HFFc6 (cell line): ENCODE measurements at places on chromosomes 2 and 18.
A peak's percentile ranks its signal among the peaks of the same experiment; 100 is the strongest.

DNA sequence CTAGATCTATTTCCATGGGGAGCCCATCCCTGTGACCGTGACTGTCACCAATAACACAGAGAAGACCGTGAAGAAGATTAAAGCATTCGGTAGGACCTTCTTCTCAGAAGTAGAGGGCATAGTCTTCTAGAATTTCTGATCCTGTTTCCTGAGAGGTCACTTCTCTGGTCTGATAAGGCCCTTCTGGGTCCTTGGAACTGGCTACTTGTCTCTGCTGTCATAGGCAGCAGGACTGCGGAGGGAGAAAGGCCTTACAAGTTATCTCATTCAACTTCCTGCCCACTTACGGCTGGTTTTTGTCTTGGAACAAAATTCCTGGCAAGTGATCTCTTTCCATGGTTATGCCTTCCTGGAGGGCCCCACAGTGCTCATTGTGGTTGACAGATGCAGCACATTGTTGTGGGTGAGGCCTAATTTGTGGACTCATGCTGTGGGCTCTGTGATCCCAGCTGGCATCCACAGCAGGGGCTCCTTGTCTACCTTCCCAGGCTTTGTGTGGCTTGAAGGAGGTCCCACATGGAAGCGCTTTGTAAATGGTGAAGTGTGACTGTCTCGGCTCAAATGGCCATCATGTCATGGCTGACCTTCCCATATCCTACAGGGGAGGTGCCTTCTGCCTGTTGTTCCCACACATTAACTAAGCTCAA lies 22.0 kb downstream of the SAG start:
- no peak for DNase-seq

DNA sequence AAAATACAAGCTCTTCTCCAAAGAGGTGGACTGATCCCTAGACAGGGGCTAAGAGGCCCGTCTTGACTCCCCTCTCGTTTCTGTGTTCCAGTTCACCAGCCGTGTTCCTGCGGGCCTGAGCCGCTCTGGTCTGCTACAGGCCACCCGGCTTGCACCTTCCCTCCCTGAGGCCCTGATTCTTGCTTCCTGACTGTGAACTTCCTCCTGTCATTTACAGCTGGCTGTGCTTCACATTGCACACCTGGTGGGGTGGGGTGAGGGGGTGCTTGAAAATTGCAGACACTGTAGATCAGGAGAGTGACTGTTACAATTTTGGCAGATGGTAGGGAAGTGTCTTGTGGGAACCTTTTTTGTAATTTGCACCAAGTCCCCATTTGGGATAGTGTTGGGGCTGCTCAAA lies 64.4 kb downstream of the TSN start:
- no peak for DNase-seq

- no peak for DNase-seq
Measured at GRCh38 chr2:171592036-171592555, 69.8 kb downstream of the CYBRD1 start.

GRCh38 chr2:37563375-37564015 lies 107.9 kb downstream of the CDC42EP3 start:
- DNase-seq = peak; percentile 40

GRCh38 chr2:108115868-108116267 lies 123.9 kb upstream of the SULT1C3 start:
- no peak for DNase-seq
